ENCODE measurements at places on chromosomes 12 and 14.

GRCh38 chr12:53975479-53976152, 862 bp upstream of the HOTAIR start:
- H3K36me3 ChIP-seq, result no peaks in the 10 kb centered on the region
- H3K4me1 ChIP-seq, result no peaks in the 10 kb centered on the region
- H3K27ac ChIP-seq, result no peak overlapping the region
- DNase-seq, result peak; percentile 85

DNA sequence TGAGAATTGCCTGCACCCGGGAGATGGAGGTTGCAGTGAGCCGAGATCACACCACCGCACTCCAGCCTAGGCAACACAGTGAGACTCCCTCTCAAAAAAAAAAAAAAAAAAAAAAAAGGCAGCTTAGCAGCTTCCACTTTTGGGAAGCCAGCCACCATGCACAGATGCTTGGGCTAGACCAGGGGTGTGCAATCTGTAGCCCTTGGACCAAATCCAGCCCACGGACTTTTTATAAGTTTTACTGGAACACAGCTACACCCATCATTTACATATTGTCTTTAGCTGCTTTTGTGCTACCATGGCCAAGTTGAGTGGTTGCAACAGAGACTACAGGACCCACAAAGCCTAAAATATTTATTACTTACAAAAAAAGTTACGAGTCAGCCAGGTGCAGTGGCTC, 6.7 kb downstream of the CIT start:
- H3K27me3 ChIP-seq, result no peaks in the 10 kb centered on the region
- peaks cover 73% of the 10 kb centered on the region for H3K36me3 ChIP-seq
- no peak overlapping the region for H3K27ac ChIP-seq
- DNase-seq, result peak; percentile 18
- no peaks in the 10 kb centered on the region for H3K4me1 ChIP-seq

DNA sequence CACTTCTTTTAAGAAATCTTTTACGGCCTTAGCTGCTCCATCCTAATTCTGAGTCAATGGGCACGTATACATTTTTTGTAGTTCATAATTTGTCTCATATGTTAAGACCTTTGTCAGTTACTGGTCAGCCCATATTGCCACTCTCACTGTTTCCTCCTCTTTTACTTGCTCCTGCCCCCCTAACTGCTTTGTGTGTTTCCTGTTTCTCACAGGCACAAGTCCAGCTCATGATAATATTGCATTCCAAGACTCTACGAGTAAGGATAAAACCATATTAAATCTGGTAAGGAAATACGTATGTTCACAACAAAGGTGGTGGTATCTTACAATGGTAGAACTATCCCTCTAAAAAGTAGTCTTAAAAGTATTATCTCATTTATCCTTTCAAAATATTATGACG, 111.7 kb downstream of the DNAI7 start:
- H3K36me3 ChIP-seq, result no peaks in the 10 kb centered on the region
- H3K27ac ChIP-seq, result no peak overlapping the region
- no peak for DNase-seq
- H3K4me3 ChIP-seq, result no peak overlapping the region
- H3K27me3 ChIP-seq, result no peaks in the 10 kb centered on the region

- H3K27ac ChIP-seq, result no peak overlapping the region
- peaks cover 5% of the 10 kb centered on the region for H3K4me1 ChIP-seq
- no peaks in the 10 kb centered on the region for H3K36me3 ChIP-seq
- H3K4me3 ChIP-seq, result no peak overlapping the region
- no peak for DNase-seq
Measured at GRCh38 chr14:33773205-33774030, 177.5 kb downstream of the EGLN3 start.

- H3K27ac ChIP-seq, result no peak overlapping the region
- no peak for DNase-seq
- H3K4me3 ChIP-seq, result no peak overlapping the region
- H3K4me1 ChIP-seq, result no peaks in the 10 kb centered on the region
Measured at GRCh38 chr12:19988459-19988873, 379.9 kb upstream of the PDE3A start.

GRCh38 chr14:34036319-34036766, 85.5 kb upstream of the EGLN3 start:
- H3K4me1 ChIP-seq, result no peaks in the 10 kb centered on the region
- no peaks in the 10 kb centered on the region for H3K27me3 ChIP-seq
- DNase-seq, result no peak
- H3K36me3 ChIP-seq, result no peaks in the 10 kb centered on the region

DNA sequence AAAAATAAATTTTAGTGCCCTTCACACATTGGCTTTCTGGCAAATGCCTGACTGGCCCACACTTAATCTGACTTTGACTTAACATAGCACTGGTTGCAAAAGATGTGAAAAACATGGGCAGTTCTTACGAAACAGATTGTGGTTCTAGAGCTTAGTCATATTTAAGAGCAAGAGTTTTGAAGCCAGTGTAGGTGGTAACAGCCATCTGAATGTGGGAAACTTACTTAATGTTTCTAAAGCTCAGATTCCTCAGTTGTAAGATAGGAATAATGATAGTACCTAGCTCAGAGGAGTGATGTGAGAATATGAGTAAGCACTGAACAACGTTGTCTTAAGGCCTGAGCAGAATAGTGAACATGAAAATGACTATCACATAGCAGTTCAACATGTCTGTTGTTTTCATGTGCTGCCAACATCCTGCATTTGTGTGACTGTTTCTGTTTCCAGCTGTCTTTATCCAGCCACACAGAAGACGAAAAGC, 262.7 kb downstream of the SYT1 start:
- no peaks in the 10 kb centered on the region for H3K36me3 ChIP-seq
- no peak overlapping the region for H3K27ac ChIP-seq
- DNase-seq, result no peak
- H3K27me3 ChIP-seq, result no peaks in the 10 kb centered on the region
- H3K4me3 ChIP-seq, result no peak overlapping the region

GRCh38 chr12:46267575-46267824, 1.3 kb downstream of the SLC38A1 start:
- H3K27me3 ChIP-seq, result no peaks in the 10 kb centered on the region
- H3K36me3 ChIP-seq, result no peaks in the 10 kb centered on the region
- no peak for DNase-seq
- H3K27ac ChIP-seq, result peak overlapping the region; percentile 93

DNA sequence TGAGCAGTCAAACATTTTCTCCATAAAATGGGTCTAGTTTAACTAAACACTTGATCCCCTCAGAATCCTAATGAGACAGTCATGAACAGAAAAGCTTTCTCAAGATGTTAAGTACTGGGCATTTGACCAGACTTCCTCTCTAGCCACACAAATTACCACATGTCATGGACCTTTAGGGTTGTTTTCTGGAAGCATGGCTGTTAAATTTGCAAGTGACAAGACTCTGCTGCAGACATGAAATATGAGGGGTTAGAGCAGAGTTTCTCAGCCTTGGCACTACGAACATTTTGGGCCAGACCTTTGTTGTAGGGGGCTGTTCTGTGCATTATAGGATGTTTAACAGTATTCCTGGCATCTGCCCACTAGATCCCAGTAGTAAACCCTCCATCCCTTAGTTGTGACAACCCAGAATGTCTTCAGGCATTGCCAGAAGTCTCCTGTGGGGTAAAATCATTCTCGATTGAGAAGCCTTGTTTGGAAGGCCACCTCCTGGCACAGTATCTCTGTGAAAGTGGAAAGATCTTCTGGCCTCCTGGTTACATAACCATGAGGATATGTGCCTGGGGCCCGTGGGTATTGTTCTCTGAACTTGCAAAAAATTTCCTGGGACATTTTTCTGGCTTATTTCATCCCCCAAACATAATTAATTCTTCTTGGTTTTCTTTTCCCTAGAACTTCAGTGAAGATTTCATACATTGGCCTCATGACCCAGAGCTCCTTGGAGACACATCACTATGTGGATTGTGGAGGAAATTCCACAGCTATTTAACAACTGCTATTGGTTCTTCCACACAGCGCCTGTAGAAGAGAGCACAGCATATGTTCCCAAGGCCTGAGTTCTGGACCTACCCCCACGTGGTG, 4.3 kb downstream of the TMEM106C start:
- H3K27ac ChIP-seq, result no peak overlapping the region
- H3K4me1 ChIP-seq, result no peaks in the 10 kb centered on the region
- no peak for DNase-seq
- H3K27me3 ChIP-seq, result peaks cover 27% of the 10 kb centered on the region
- no peak overlapping the region for H3K4me3 ChIP-seq
- no peaks in the 10 kb centered on the region for H3K36me3 ChIP-seq

GRCh38 chr14:68137704-68138619, 318.4 kb downstream of the RAD51B start:
- no peaks in the 10 kb centered on the region for H3K36me3 ChIP-seq
- DNase-seq, result peak; percentile 93
- peak overlapping the region; percentile 96 for H3K27ac ChIP-seq
- peaks cover 4% of the 10 kb centered on the region for H3K4me1 ChIP-seq
- no peaks in the 10 kb centered on the region for H3K27me3 ChIP-seq

- no peaks in the 10 kb centered on the region for H3K36me3 ChIP-seq
- no peak overlapping the region for H3K4me3 ChIP-seq
- H3K27ac ChIP-seq, result no peak overlapping the region
- no peak for DNase-seq
- H3K27me3 ChIP-seq, result no peaks in the 10 kb centered on the region
- H3K4me1 ChIP-seq, result no peaks in the 10 kb centered on the region
Measured at GRCh38 chr12:66033151-66033550, 97.4 kb downstream of the LLPH start.

GRCh38 chr14:99749142-99749541, 44.1 kb upstream of the EML1 start:
- H3K27ac ChIP-seq, result no peak overlapping the region
- no peaks in the 10 kb centered on the region for H3K36me3 ChIP-seq
- H3K4me3 ChIP-seq, result no peak overlapping the region
- DNase-seq, result peak; percentile 72
- H3K27me3 ChIP-seq, result no peaks in the 10 kb centered on the region

- H3K27ac ChIP-seq, result no peak overlapping the region
- H3K4me1 ChIP-seq, result no peaks in the 10 kb centered on the region
- H3K4me3 ChIP-seq, result no peak overlapping the region
- peaks cover 56% of the 10 kb centered on the region for H3K36me3 ChIP-seq
- DNase-seq, result no peak
Measured at GRCh38 chr12:123165537-123165936, 14.6 kb upstream of the PITPNM2 start.

GRCh38 chr12:94504386-94504785, 44.7 kb upstream of the CEP83 start:
- no peak overlapping the region for H3K4me3 ChIP-seq
- no peaks in the 10 kb centered on the region for H3K4me1 ChIP-seq
- peaks cover 34% of the 10 kb centered on the region for H3K27me3 ChIP-seq
- DNase-seq, result no peak
- no peak overlapping the region for H3K27ac ChIP-seq

DNA sequence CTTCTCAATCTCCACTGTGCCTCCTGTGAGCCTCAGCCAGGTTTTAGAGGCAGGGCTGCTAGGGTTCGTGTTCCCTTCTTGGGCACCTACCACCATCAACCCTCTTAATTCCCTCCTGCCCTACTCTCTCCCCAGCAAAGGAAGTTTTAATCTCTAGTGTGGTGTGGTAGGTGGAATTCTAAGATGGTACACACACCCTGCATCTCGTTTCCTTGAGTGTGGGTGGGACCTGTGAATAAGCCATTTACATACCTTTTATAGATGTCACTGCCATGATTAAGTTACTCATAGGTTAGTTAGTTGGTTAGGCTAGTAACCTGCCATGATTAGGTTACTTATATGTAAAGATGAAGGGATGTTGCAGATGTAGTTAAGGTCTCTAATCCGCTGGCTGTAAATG, 114.8 kb upstream of the VRK1 start:
- H3K4me1 ChIP-seq, result no peaks in the 10 kb centered on the region
- no peak for DNase-seq
- H3K27ac ChIP-seq, result no peak overlapping the region

DNA sequence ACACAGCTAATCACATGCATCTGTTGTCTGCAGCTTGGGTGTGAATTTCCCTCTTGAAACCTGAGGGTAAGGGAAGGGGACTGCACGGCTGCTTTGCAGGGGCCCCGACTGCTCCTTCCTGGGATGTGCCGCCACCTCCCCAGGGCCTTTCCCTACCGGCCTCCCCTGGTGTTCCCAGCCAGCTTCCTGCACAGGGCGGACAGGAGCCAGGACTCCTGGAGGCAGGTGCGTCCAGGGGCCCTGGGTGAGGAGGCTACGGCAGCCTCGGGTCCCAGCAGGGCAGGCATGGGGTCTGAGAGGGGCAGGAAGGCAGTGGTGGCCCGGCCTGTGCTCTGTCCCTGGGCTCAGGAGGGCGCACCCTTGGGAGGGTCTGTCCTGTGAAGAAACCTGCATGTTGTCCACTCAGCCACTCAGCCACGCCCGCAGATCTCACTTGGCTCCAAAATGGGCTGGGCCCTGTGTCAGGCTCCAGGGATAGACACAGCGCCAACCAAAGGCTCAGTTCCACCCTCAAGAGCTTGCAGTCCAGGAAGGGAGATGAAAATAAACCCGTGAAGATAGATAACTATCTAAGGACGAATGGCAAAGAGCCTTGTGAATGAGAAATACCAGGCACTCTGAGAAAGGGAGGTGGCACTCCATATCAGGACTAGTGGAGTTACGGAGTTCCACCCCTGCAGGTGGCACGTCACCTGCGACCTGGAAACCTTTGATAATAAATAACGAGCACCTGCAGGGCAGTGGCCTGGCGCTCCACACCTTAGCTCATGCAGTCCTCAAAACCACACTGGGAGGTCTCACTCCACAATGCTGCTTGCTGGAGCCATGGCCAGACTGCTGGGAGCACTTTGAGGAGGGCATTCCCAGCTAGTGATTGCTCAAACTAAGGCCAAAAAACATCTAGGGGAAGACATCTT, 427.4 kb downstream of the AACS start:
- no peak overlapping the region for H3K27ac ChIP-seq
- no peak overlapping the region for H3K4me3 ChIP-seq
- no peaks in the 10 kb centered on the region for H3K36me3 ChIP-seq
- DNase-seq, result peak; percentile 70

DNA sequence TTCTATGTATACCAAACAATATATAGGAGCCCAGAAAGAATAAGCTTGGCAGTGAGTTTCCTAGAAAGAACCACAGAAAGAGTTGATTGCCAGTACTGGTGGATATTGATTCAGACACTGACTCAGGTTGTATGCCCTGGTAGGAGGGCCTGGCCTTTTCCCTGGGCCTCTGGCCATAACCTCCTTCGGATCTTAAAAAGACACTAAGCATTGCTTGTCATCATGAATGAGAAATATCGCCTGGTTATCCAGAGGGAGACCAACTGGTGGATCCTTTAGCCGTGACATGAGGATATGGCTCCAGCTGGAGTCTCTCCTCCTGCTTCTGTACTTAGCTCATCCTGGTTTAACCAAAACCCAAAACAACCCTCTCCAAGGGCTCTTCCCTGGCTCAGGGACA, 231.5 kb downstream of the MSRB3 start:
- H3K4me1 ChIP-seq, result peaks cover 5% of the 10 kb centered on the region
- no peaks in the 10 kb centered on the region for H3K36me3 ChIP-seq
- no peak overlapping the region for H3K4me3 ChIP-seq
- peak overlapping the region; percentile 93 for H3K27ac ChIP-seq

DNA sequence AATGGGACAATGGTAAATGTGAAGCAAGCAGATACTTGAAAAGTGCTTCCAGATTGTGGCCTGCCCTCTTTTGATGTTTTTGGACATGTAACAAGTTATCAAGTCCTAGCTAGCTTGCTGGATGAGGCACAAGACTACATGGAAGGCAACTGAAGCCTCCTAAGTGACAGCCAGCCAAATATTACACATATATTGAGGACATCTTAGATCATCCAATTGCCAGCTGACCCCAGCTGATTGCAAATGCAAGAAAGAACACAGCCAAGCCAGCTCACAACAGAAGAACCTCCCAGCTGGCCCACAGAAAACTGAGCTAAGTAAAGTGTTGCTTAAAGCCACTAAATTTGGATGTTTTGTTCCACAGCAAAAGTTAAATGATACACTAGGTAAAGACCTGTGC, 156.9 kb downstream of the SRGAP1 start:
- no peaks in the 10 kb centered on the region for H3K36me3 ChIP-seq
- no peak overlapping the region for H3K4me3 ChIP-seq
- DNase-seq, result no peak
- no peaks in the 10 kb centered on the region for H3K27me3 ChIP-seq

Measured in endodermal cell (in vitro differentiated cells).